Activated naive CD4-positive, alpha-beta T cell treated with anti-CD3 and anti-CD28 coated beads for 36 hours (primary cell): ENCODE measurements at places on chromosomes 7 and 10. TPM values are rescaled to one million over a fixed set of nuclear protein-coding genes. Genes with fewer than 3 reads are reported as not detected.
A peak's percentile ranks its signal among the peaks of the same experiment; 100 is the strongest.

DNA sequence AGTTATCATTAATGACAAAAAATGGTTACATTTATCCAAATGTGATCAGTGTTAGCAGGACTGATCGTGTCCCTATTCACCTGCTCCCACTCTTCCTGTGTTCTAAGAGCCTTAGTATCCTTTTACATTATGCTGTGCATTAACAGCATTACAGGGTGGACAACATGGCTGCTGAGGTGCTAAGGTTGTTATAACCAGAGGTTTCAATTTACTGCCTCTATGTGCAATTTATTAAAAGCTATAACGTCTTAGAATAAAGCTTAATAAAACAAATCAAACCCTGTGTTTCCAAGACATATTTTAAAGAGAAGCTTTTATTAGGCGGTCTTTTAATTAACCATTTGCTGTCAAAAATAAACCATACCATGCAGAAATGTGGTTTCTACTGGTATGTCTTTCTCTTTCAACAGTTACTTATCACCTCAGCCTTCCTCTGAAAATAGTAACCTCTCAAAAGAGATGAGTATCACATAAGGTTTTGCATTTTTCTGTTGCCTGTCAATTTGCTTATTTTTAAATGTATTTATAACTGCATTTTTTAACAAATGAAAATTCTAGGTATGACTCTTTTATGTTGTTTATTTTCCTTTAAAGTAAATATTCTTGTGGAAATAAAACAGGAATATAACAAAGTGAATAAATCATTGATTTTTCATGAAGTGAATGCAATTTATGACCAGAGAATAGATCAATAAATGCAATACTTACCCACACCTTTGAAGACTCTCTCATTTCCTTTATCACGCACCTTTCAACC lies 849.8 kb upstream of the SORCS1 start:
- H3K4me1 ChIP-seq: no peaks in the 10 kb centered on the region
- no peak overlapping the region for H3K4me3 ChIP-seq
- no peaks in the 10 kb centered on the region for H3K27me3 ChIP-seq
- no peaks in the 10 kb centered on the region for H3K36me3 ChIP-seq

GRCh38 chr7:30309842-30310435 lies 25.5 kb downstream of the ZNRF2 start:
- H3K36me3 ChIP-seq: no peaks in the 10 kb centered on the region
- no peak overlapping the region for H3K4me3 ChIP-seq
- no peaks in the 10 kb centered on the region for H3K27me3 ChIP-seq
- H3K4me1 ChIP-seq: peaks cover 49% of the 10 kb centered on the region
- no peak for DNase-seq
- H3K27ac ChIP-seq: no peak overlapping the region

- H3K4me3 ChIP-seq: no peak overlapping the region
- H3K36me3 ChIP-seq: peaks cover 14% of the 10 kb centered on the region
- H3K27me3 ChIP-seq: no peaks in the 10 kb centered on the region
These were observed 153.4 kb upstream of the LRGUK start for GRCh38 chr7:133973710-133974109.

GRCh38 chr10:107371801-107372200 lies 207.3 kb upstream of the SORCS1 start:
- no peak for DNase-seq
- no peak overlapping the region for H3K27ac ChIP-seq
- H3K4me1 ChIP-seq: no peaks in the 10 kb centered on the region
- H3K27me3 ChIP-seq: no peaks in the 10 kb centered on the region
- no peak overlapping the region for H3K4me3 ChIP-seq
- no peaks in the 10 kb centered on the region for H3K36me3 ChIP-seq

DNA sequence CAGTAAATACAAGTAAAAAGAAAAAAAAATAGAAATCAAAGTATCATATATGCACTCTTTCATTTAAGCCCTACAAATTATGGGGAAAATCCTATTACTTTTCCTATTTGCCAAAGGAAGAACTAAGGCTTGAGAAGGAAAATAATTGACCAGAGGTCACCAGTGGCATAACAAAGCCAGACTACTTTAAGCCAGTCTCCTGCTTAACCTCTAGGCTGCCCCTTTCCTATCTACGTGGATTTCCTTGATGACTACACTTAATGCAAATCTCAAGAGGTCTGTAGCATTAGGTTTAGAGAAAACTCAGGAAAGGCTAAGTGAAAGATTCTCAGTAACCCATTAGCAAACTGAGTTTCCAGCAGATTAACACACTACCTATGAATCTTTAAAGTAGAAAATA lies 49.8 kb downstream of the TPK1 start:
- H3K36me3 ChIP-seq: no peaks in the 10 kb centered on the region
- peaks cover 21% of the 10 kb centered on the region for H3K4me1 ChIP-seq
- no peak overlapping the region for H3K27ac ChIP-seq
- no peak for DNase-seq
- no peak overlapping the region for H3K4me3 ChIP-seq

DNA sequence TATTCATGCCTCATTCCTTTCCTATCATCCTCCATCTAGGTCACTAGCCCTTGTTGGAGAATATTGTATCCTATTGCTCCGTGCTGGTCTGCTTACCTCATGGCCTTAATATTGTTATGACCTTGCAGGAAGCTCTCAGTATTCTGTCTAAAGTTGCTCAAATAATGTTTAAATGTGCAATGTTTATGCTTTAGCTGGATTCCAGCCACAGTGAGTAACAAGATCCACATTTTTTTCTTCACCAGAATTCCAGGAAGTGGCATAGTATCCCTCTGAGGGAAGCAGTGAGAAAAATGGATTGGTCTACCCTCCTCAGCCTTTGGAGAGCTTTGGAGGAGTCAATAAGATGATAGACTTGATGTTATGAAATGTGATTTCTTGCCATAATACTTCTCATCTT lies 402.6 kb downstream of the NRG3 start:
- H3K4me3 ChIP-seq: no peak overlapping the region
- no peaks in the 10 kb centered on the region for H3K4me1 ChIP-seq
- H3K27me3 ChIP-seq: no peaks in the 10 kb centered on the region
- no peak overlapping the region for H3K27ac ChIP-seq
- DNase-seq: no peak

GRCh38 chr10:27561334-27561733 lies 57.2 kb downstream of the RAB18 start:
- H3K4me1 ChIP-seq: peaks cover 12% of the 10 kb centered on the region
- H3K36me3 ChIP-seq: no peaks in the 10 kb centered on the region
- no peaks in the 10 kb centered on the region for H3K27me3 ChIP-seq
- H3K27ac ChIP-seq: no peak overlapping the region

GRCh38 chr10:12631787-12632562 lies 282.6 kb downstream of the CAMK1D start:
- H3K36me3 ChIP-seq: no peaks in the 10 kb centered on the region
- H3K27me3 ChIP-seq: no peaks in the 10 kb centered on the region
- DNase-seq: no peak
- H3K4me3 ChIP-seq: no peak overlapping the region
- peaks cover 44% of the 10 kb centered on the region for H3K4me1 ChIP-seq
- no peak overlapping the region for H3K27ac ChIP-seq

DNA sequence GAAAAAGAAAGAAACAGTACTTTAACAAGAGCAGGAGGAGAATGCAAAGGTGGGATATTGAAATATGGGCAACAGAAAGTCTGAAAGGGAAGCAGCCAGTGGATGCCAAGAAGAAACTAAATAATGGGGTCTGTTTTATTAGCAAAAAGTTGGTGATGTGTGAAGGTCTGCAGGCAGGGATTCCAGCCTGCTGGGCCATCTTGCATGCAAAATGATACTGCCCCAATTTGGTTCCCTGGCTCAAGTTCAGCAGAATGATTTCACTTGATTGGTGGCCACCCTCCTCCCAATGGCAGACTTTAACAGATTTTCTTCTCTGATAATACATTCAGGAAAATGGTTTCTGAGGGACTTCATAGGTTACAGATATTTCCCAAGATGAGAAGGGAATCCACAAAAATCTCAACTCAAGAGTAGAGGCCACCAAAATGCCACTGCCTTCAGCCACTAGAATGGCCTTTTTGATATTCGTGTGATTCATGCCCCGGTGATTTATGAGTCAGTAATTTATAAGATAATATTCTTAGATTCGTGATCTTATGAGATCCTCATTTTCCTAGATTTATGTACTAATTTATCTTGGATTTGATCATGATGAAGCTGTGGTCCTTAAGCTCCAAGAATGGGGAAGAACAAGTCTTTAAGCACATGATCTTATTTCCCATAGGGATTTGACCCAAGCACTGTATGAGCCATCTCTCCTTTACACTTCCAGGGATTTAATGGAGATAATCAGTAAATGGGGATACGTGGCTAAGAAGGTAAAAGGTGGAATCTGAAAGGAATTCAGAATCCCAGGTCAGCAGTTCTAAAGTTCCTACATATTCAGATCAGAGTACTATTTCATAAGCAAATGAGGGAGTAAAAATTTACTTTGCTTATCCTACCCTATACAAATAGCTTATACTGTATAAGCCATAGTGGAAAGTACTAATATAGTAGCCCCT lies 32.3 kb upstream of the ADD3 start:
- no peak overlapping the region for H3K27ac ChIP-seq
- no peak for DNase-seq
- no peak overlapping the region for H3K4me3 ChIP-seq
- peaks cover 14% of the 10 kb centered on the region for H3K4me1 ChIP-seq
- H3K27me3 ChIP-seq: no peaks in the 10 kb centered on the region
- no peaks in the 10 kb centered on the region for H3K36me3 ChIP-seq

- peaks cover 56% of the 10 kb centered on the region for H3K4me1 ChIP-seq
- no peaks in the 10 kb centered on the region for H3K36me3 ChIP-seq
- H3K27me3 ChIP-seq: no peaks in the 10 kb centered on the region
- H3K4me3 ChIP-seq: peak overlapping the region; percentile 31
- no peak for DNase-seq
These were observed 1.9 kb downstream of the USP6NL start for GRCh38 chr10:11609492-11610093.

DNA sequence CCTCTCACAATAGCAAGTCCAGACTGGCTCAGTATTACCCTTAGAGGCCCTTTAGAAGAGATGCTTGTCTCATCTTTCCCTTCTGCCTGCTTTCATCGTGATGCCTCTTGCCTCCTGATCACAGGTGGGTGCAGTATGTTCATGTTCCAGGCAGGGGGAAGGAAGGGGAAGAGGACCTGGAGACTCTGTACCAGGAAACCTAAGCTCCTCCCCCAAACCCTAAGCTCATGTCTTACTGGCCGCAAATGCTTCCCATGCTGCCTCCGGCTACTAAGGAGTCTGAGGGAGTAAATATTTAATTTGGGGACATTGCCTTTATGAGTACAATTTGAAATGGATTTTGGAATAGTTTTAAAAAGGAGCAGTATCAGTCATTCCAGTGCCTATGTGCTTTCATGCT lies 192.6 kb downstream of the CDCA7L start:
- no peaks in the 10 kb centered on the region for H3K36me3 ChIP-seq
- no peak overlapping the region for H3K4me3 ChIP-seq
- no peaks in the 10 kb centered on the region for H3K4me1 ChIP-seq
- DNase-seq: no peak
- peaks cover 4% of the 10 kb centered on the region for H3K27me3 ChIP-seq
- H3K27ac ChIP-seq: no peak overlapping the region

DNA sequence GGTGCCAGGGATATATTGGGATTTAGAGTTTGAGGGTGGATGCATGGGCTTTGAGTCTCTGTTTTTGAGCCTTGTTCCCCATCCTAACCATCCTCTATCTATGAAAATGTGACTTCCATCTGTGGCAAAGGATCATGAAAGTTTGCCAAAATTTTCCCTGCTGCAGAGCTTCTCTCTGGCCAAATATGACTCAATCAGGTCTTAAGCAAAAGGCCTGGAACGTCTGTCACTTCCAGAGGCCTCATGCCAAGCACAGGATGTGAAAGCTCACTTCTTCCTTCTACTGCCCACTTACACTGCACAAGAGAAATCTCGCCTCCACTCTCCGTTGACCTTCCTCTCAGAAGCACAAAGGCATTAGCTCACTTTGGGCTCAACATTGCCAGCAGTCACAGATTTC lies 696.9 kb upstream of the NRP1 start:
- H3K27ac ChIP-seq: no peak overlapping the region
- no peak for DNase-seq
- no peaks in the 10 kb centered on the region for H3K4me1 ChIP-seq
- no peak overlapping the region for H3K4me3 ChIP-seq
- H3K36me3 ChIP-seq: no peaks in the 10 kb centered on the region

- no peak for DNase-seq
- H3K27ac ChIP-seq: no peak overlapping the region
- H3K27me3 ChIP-seq: peaks cover 6% of the 10 kb centered on the region
- no peak overlapping the region for H3K4me3 ChIP-seq
These were observed 245.3 kb upstream of the SLC26A5 start for GRCh38 chr7:103691291-103691690.

DNA sequence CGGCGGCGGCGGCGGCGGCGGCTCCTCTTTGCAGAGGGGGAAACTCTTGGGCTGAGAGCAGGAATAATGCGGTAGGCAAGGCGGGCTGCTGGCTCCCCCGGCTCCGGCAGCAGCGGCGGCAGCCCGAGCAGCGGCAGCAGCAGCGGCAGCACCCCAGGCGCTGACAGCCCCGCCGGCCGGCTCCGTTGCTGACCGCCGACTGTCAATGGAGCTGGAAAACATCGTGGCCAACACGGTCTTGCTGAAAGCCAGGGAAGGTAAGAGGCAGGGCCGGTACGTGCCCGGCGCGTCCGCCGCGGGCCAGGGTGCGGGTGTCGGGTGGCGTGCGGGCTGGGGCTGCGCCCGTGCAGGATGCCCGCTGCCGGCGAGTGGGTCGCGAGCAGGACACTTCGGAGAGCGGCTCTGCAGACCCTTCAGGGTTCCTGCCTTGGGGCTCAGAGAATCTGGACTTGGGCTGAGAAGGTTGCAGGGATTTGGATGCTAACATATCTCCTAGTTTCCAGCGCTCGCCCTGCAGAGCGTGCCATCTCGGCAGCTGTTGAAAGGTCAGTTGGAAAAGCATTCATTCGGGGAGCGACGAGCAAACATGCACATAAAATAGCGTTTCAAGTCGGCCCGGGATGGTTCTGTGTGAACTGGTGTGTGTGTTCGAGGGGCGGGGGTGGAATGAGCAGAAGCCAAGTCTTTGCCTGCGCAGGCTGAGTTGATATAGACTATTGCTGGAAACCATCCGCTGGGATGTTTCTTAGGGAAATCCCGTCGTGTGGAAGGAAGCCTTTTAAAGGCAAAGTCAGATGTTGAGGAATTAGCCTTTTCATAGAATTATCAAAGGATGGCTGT lies 562 bp downstream of the GRK5 start:
- H3K4me3 ChIP-seq: peak overlapping the region; percentile 85
- H3K27me3 ChIP-seq: no peaks in the 10 kb centered on the region
- peak overlapping the region; percentile 85 for H3K27ac ChIP-seq
- peaks cover 4% of the 10 kb centered on the region for H3K36me3 ChIP-seq

- no peak overlapping the region for H3K27ac ChIP-seq
- DNase-seq: no peak
- H3K4me3 ChIP-seq: no peak overlapping the region
- no peaks in the 10 kb centered on the region for H3K27me3 ChIP-seq
These were observed 388.7 kb upstream of the MGMT start for GRCh38 chr10:129078346-129078745.

GRCh38 chr7:31023877-31024276 lies 28.2 kb upstream of the ADCYAP1R1 start:
- peak; percentile 52 for DNase-seq
- peaks cover 19% of the 10 kb centered on the region for H3K4me1 ChIP-seq
- H3K27me3 ChIP-seq: no peaks in the 10 kb centered on the region
- H3K36me3 ChIP-seq: peaks cover 2% of the 10 kb centered on the region

The NODAL gene
- total RNA-seq: not detected

The DPYSL4 gene
- total RNA-seq: 14.1 TPM

The SHH gene
- not detected for total RNA-seq

The LIPK gene
- total RNA-seq: not detected

The SFXN2 gene
- total RNA-seq: 9.4 TPM

The CFAP58 gene
- 0.86 TPM for total RNA-seq

The ASB10 gene
- total RNA-seq: not detected

The GPR158 gene
- not detected for total RNA-seq

The UPK3B gene
- total RNA-seq: not detected

The PLCE1 gene
- total RNA-seq: not detected

The MYO3A gene
- not detected for total RNA-seq

The POMZP3 gene
- 34.4 TPM for total RNA-seq

The WNT8B gene
- 0.96 TPM for total RNA-seq

The NT5C2 gene
- 44.3 TPM for total RNA-seq

The IDI2 gene
- not detected for total RNA-seq

The PPA1 gene
- total RNA-seq: 408 TPM

The LRRD1 gene
- total RNA-seq: not detected
